ENCODE measurements at places on chromosomes 11 and 22.

- DNase-seq = no peak
Measured at GRCh38 chr22:40726514-40726913, 47.2 kb downstream of the MCHR1 start.

GRCh38 chr22:35394011-35394312 lies 6.0 kb upstream of the MCM5 start:
- DNase-seq = no peak

DNA sequence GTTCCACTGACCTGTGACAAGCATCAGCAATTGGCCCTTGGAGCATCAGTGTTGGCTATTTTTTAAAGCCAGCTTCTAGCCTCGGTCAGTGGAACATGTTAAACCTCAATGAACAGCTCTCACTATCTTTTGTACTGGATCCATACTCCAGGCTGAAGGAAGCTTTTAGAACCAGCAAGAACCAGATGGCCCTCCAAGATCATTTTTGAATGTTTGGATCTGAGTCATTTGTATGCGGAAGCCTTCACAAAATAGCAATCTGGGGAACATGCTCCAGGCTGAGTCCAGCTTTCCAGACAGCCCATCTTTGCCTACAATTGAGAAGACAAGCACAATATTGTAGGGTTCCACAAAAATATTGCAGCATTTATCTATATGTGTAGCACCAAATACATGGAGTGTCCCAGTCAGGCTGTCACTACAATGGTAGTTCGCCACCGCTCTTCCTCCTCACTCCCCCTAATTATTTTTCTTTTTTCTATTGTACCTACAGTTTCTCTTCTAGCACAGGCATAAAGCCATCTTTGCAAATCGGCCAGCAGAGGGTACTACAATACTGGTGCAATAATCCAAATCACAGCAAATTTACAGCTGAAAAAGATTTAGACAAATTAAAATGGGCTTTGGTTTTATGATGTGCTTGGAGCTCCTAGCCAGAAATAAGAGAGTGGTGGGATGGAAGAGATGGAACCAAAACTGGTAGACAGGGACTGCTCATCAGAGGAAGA lies 177.4 kb upstream of the BLID start:
- no peak for DNase-seq

DNA sequence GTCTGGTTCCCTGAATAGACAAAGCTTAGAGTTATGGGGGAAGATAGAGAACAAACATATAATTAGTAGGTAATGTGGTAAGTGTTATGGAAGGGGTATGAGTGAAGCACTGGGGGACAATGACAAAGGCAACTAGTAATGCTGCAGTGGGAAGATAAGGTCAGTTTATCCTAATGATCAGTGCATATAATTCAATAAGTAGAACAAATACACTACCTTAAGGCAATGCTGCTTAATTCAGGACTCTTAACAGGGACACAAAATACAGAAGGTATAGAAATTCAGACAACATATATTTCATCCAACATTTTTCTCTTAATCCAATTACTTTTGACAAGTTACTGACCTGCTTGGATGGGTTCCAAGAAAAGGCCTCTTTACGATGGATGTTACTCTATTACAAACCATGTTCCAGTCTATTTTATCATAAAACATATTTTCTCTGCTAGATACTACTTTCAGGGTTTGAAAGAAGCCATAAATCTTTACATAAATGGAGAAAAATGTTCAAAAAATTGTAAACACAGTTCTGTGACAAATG lies 1186.2 kb downstream of the LRRC4C start:
- DNase-seq = no peak

DNA sequence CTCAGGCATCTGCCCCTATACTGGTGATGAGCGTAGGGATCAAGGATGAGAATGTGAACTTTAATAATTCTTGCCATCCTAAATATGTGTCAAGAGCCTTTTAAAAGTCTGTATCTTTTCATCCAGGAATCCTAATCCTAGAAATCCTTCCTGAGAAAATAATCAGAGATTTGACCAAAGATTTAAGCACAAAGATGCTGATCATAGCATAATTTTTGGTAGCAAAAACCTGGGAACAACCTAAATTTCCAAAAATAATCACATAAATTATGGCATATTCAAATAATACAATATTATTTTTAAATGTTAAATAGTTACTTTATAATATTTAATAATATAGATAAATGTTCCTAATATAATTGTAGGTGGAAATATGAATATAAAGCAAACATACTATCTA lies 76.1 kb downstream of the SERGEF start:
- no peak for DNase-seq

DNA sequence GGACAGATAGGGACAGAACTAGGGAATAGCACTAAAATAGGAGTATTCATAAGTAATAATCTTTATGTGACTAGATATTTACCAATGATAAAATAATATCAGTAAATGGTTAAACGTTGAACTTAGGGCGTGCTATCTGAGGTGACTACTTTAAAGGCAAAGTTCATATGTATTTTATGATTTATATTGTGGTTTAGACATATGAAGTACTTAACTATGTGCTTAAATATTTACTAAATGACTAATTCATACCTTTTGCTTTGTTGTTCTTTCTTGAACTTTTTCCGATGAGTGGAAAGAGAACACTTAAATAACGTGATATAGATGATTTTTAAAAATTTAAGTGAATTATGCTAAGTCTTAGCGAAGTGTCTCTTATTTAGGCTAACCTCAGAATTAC lies 14.7 kb downstream of the LUZP2 start:
- DNase-seq = no peak
